ENCODE measurements at places on chromosomes 12 and 14. TPM values are rescaled to one million over a fixed set of nuclear protein-coding genes. Genes with fewer than 3 reads are reported as not detected.

The RIMKLB gene
- total RNA-seq: 23.2 TPM

The SIX6 gene
- not detected for total RNA-seq

The B4GALNT3 gene
- total RNA-seq: 0.11 TPM

The KICS2 gene
- 5.1 TPM for total RNA-seq

The NPAS3 gene
- total RNA-seq: not detected

The CSRNP2 gene
- total RNA-seq: 22.0 TPM

The GPRC5D gene
- not detected for total RNA-seq

- peak overlapping the region; percentile 92 for H3K27ac ChIP-seq
- no peaks in the 10 kb centered on the region for H3K27me3 ChIP-seq
- peak; percentile 99 for DNase-seq
- 0 out of 2 replicates have a peak overlapping the region, but pooled peaks have one; percentile 13 for H3K4me3 ChIP-seq
These were observed 27.0 kb downstream of the RIN3 start for GRCh38 chr14:92540472-92541048.

GRCh38 chr12:47750229-47750798, 8.4 kb downstream of the RAPGEF3 start:
- no peaks in the 10 kb centered on the region for H3K27me3 ChIP-seq
- DNase-seq: no peak
- no peak overlapping the region for H3K4me3 ChIP-seq
- H3K36me3 ChIP-seq: no peaks in the 10 kb centered on the region

- peaks cover 9% of the 10 kb centered on the region for H3K4me1 ChIP-seq
- no peak overlapping the region for H3K4me3 ChIP-seq
- no peaks in the 10 kb centered on the region for H3K27me3 ChIP-seq
- H3K27ac ChIP-seq: no peak overlapping the region
- H3K36me3 ChIP-seq: no peaks in the 10 kb centered on the region
These were observed 319.2 kb downstream of the BCL11B start for GRCh38 chr14:98952593-98953350.

DNA sequence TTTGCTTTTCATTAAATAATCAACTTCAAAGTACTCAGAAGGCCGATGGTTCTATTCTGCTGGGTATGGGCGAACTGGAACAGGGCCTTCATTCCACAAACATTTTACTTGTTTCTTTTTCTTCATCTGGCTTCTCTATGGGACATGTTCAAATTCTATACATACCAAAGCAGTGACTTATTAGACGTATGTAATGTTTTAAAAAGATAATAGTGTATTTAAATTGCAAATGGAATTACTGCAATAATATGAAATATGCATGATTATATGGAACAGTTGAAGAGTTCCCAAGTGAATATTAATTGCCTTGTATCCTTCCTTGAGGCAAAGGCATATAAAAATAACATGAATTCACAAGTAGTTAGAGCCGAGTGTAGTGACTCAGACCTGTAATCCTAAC, 75.5 kb downstream of the FAR2 start:
- DNase-seq: no peak
- H3K36me3 ChIP-seq: no peaks in the 10 kb centered on the region
- peaks cover 10% of the 10 kb centered on the region for H3K4me1 ChIP-seq
- no peak overlapping the region for H3K4me3 ChIP-seq
- H3K27ac ChIP-seq: no peak overlapping the region

GRCh38 chr12:105585107-105585506, 254.6 kb downstream of the C12orf75 start:
- no peaks in the 10 kb centered on the region for H3K27me3 ChIP-seq
- no peak for DNase-seq

DNA sequence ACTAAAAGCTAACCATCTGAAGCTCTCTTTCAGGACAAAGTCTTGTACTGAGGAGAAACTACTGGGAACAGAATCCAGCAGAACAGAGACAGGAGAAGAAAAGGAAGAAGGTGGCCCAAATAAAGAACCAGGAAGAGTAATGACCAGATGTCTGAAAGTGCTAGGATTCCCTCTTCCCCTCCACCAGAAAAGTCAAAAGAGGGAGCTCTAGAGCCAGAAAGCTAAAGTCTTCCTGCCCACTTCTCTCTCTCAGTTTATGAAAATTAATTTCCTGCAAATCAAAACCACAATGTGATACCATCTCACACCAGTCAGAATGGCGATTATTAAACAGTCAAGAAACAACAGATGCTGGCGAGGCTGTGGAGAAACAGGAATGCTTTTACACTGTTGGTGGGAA, 47.2 kb downstream of the SPPL3 start:
- H3K4me1 ChIP-seq: 0 out of 2 replicates have a peak, but pooled peaks cover 11% of the 10 kb centered on the region
- no peak overlapping the region for H3K27ac ChIP-seq
- no peak for DNase-seq
- no peaks in the 10 kb centered on the region for H3K27me3 ChIP-seq
